Tibial nerve (tissue), 4 donors: ENCODE measurements at places on chromosomes 7 and 10. TPM values are rescaled to one million over a fixed set of nuclear protein-coding genes. Genes with fewer than 3 reads are reported as not detected.

DNA sequence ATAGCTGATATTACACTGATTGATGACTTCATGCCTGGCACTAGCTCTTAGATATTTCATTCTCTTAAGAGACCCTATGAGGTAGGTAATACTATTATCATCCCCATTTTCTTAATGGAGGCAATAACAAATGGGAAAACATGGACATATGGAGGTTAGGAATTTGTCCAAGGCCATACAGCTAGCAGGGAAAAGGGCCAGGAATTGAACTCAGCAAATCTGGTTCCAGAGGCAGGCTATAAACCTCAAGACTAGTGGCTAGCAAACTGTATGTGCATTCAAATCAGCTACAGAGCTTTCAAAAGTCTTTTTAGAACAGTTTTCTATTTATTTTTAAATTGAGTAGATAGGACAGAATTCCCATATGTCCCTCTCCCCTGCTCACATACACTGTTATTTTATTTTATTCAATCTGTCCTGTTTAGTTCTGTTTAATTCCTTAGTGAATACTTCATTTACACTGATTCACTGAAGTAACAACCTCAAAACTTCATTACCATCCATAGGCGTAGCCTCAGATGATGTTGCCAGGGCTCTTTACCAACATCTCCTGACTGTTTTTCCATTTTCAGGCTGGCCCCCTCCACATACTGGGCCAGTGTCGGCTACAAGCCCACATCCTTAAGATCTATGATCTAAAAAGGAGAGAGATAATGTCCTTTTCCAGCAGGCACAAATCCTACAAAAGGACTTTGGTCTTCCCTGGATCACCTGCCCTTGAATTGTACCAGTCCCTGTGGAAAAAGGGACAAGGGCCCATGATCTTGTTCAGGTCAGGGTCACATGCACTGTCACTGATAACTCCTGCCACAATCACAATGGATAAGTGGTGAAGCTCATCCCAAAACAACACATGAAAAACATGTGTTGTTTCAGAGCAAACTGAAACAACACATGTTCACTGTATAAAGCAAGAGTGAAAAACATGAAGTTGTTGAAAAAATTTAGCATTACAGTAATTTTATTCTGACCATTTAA is 15.9 kb downstream of the FAM24B start:
- H3K27ac ChIP-seq: no peak overlapping the region
- no peaks in the 10 kb centered on the region for H3K4me1 ChIP-seq
- H3K36me3 ChIP-seq: no peaks in the 10 kb centered on the region

DNA sequence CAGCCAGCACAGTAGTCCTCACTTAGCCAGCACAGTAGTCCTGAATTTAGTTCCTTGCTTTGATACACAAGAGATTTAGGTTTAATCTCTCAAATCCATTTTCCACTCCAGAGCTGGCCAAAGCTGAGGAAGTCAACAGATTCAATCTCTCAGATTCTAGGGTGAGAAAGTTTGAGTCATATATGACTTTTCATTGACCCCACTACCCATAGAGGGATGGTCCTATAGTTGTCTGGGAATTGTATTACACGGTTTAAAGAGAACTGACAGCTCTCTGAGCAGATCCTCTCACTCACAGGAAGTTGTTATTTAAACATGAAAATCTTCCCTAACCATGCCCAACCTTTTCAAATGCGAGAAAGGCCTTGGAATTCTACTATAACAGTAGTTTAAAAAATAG is 641.8 kb upstream of the SEMA3D start:
- H3K36me3 ChIP-seq: no peaks in the 10 kb centered on the region
- no peak for DNase-seq
- no peaks in the 10 kb centered on the region for H3K4me1 ChIP-seq
- no peak overlapping the region for H3K27ac ChIP-seq

GRCh38 chr10:43957267-43958070 is 308.8 kb upstream of the ZNF32 start:
- no peaks in the 10 kb centered on the region for H3K36me3 ChIP-seq
- DNase-seq: no peak
- H3K27ac ChIP-seq: no peak overlapping the region
- H3K4me1 ChIP-seq: no peaks in the 10 kb centered on the region

- no peak for DNase-seq
- H3K27ac ChIP-seq: no peak overlapping the region
- peaks cover 58% of the 10 kb centered on the region for H3K4me1 ChIP-seq
- peak overlapping the region; percentile 89 for H3K4me3 ChIP-seq
- H3K27me3 ChIP-seq: no peaks in the 10 kb centered on the region
- H3K36me3 ChIP-seq: no peaks in the 10 kb centered on the region
Measured at GRCh38 chr7:100692578-100692961, 1.5 kb downstream of the GIGYF1 start.

GRCh38 chr7:19118636-19119371 is 1.4 kb upstream of the TWIST1 start:
- DNase-seq: no peak
- H3K4me3 ChIP-seq: peak overlapping the region; percentile 47
- H3K27ac ChIP-seq: peak overlapping the region; percentile 81
- H3K4me1 ChIP-seq: no peaks in the 10 kb centered on the region
- H3K36me3 ChIP-seq: no peaks in the 10 kb centered on the region
- no peaks in the 10 kb centered on the region for H3K27me3 ChIP-seq

- no peaks in the 10 kb centered on the region for H3K27me3 ChIP-seq
- peak overlapping the region; percentile 64 for H3K27ac ChIP-seq
Measured at GRCh38 chr7:47302560-47302959, 279.4 kb downstream of the TNS3 start.

GRCh38 chr7:52854681-52855080 is 180.8 kb upstream of the POM121L12 start:
- no peak for DNase-seq
- H3K27me3 ChIP-seq: no peaks in the 10 kb centered on the region
- H3K27ac ChIP-seq: no peak overlapping the region
- no peaks in the 10 kb centered on the region for H3K4me1 ChIP-seq
- no peaks in the 10 kb centered on the region for H3K36me3 ChIP-seq
- H3K4me3 ChIP-seq: no peak overlapping the region

DNA sequence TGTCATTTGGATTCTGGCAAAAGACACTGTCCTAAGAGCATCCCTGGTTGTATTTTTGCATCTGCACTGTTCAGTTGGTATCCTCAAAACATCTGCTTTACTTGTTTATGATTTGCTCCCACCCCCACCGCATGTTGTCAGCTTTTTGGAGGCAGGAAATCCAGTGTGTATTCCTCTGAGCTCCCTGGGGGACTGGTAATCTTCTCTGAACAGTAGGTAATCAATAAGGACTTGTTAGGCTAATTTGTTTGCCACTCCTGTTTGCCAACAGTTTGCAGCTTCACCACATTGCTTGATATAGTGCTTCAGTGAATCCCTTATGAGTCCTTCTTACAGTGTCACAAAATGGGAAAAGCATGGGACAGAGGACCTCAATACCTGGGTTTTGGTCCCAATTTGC is 49.1 kb downstream of the FEZF1 start:
- no peak for DNase-seq
- H3K36me3 ChIP-seq: no peaks in the 10 kb centered on the region
- H3K27ac ChIP-seq: no peak overlapping the region
- no peak overlapping the region for H3K4me3 ChIP-seq
- H3K4me1 ChIP-seq: no peaks in the 10 kb centered on the region

DNA sequence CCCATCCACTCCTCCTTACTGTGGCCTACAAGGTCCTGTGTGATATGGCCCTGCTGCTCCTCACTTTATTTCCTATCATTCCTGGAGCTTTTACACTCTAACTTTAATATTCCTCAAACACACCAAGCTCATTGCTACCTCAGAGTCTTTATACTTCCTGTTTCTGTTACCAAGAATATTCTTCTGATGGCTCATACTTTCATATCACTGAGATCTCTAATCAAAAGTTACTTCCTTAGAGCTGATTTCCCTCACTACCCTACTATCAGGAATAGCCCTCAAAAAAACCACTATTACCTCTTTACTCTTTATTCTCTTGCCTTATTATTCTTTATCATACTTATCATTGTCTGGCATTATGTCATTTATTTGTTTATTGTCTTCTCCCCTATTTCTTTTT is 5.8 kb upstream of the PPP3CB start:
- H3K4me3 ChIP-seq: no peak overlapping the region
- H3K27me3 ChIP-seq: no peaks in the 10 kb centered on the region
- H3K4me1 ChIP-seq: peaks cover 2% of the 10 kb centered on the region
- no peak overlapping the region for H3K27ac ChIP-seq
- no peaks in the 10 kb centered on the region for H3K36me3 ChIP-seq

DNA sequence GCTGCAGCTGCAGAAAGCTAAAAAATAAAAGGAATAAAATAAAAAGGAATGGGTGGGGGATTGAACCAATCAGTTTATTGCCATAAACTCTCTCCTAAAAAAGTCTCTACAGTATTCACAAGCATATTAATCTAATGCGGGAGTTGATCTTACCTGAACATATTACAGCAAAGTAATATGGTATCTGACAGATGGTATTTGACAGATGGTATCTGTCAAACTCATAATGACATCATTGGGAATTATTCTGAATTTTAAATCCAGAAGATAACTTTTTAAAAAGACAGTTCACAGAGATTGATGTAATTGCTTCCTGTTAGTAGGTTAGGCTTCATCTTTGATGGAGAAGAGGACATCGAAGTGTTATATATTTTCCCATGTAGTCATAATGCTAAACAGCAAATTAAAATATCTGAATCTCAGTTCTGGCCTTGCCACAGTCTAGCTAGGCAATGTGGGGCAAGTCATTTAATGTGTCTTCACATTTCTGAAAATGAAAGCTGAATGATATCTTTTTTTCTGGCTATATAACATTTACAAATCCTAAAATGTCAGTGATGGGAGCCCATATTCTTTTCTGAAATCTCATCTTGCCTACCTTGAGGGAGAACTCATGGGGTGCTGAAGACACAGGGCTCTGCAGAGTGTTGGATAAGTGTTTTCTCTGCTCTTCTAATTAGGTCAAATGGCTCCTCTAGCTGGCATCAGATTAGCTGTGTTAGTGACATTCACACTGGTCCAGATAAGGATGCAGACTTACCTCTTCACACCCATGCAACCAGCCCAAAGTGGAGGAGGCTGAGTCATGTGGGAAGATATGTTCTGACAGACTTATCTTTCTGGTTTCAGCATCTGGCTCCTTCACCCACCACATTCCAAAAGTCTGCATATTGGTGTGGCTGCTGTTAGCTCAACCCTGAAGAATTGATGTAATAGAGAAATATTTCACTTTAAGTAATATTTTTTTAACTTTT is 2.1 kb upstream of the LIPM start:
- H3K4me1 ChIP-seq: no peaks in the 10 kb centered on the region
- no peak overlapping the region for H3K27ac ChIP-seq
- no peak for DNase-seq
- no peak overlapping the region for H3K4me3 ChIP-seq
- no peaks in the 10 kb centered on the region for H3K27me3 ChIP-seq
- no peaks in the 10 kb centered on the region for H3K36me3 ChIP-seq

DNA sequence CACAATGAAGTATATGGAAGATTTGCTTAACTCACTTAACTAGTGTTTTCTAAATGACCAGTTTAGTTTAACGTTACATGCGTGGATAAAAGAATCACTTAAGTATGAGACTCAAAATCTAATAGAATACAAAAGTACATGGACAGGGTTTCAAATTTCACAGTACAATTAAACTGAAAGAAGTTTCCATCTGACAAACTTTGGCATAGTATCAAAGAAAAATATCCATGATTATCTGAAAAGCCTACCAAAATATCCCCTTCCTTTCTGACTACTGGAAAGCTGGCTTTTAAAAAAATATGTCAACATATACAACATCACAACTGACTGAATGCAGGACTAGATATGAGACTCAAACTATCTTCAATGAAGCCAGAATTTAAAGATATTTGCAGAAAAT is 164.8 kb downstream of the ZNF438 start:
- no peaks in the 10 kb centered on the region for H3K36me3 ChIP-seq
- no peak overlapping the region for H3K27ac ChIP-seq
- H3K4me1 ChIP-seq: no peaks in the 10 kb centered on the region

GRCh38 chr10:119725828-119726675 is at the start of gene INPP5F:
INPP5F (plus strand) TSS chr10:119726050; CDS start chr10:119726263, 213 bp downstream.
- DNase-seq: peak; percentile 98
- H3K4me3 ChIP-seq: peak within 1 kb of the TSS; percentile 82
- peaks cover 24% of the 10 kb centered on the region for H3K4me1 ChIP-seq

- no peak for DNase-seq
- no peaks in the 10 kb centered on the region for H3K27me3 ChIP-seq
- H3K36me3 ChIP-seq: no peaks in the 10 kb centered on the region
- H3K4me1 ChIP-seq: peaks cover 31% of the 10 kb centered on the region
- no peak overlapping the region for H3K4me3 ChIP-seq
- peak overlapping the region; percentile 23 for H3K27ac ChIP-seq
Measured at GRCh38 chr10:22612318-22612717, 102.1 kb downstream of the PIP4K2A start.

DNA sequence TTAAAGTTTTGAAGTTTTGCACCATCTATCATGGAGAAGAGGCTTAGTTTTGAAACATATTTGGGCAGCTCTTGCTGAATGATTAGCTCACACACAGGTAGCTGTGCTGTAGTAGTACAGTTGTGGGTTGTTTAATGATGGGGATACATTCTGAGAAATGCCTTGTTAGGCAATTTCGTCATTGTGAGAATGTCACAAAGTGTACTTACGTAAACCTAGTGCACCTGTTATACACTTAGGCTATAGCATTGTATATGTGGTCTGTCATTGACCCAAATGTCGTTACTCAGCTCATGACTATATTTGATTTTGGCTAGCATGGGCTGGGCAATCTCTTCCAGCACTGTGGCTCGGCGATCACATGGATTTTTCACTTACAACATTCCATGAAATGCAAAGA is 247.2 kb upstream of the IGFBP3 start:
- no peak for DNase-seq
- H3K27ac ChIP-seq: no peak overlapping the region
- H3K4me1 ChIP-seq: no peaks in the 10 kb centered on the region
- H3K4me3 ChIP-seq: no peak overlapping the region

DNA sequence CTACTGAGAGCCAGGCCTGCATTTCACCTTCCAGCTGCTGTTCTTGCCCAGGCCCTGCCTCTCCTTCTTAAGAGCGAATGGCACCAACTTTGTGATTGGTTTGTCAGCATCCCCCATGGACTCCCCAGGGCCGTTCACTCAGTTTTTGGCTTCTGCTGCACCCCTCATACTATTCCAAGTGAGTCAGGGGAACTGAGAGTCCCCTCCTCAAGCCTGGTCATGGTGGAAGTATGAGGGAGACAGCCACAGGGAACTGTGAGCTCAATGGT is 62.4 kb upstream of the ANTXRL start:
- no peaks in the 10 kb centered on the region for H3K36me3 ChIP-seq
- H3K27me3 ChIP-seq: no peaks in the 10 kb centered on the region
- DNase-seq: no peak
- no peak overlapping the region for H3K4me3 ChIP-seq
- H3K27ac ChIP-seq: no peak overlapping the region

Gene SPDYE5
- not detected for total RNA-seq

Gene GJD4
- total RNA-seq: not detected

Gene EN2
- total RNA-seq: not detected

Gene HPS1
- total RNA-seq: 79.2 TPM

Gene OR13A1
- not detected for total RNA-seq
